ENCODE measurements at places on chromosomes 11 and 22.

GRCh38 chr11:67406969-67407687 lies 3.2 kb downstream of the TBC1D10C start:
- no peak for DNase-seq

GRCh38 chr11:86346513-86346912 lies 28.2 kb upstream of the CCDC81 start:
- DNase-seq: no peak

DNA sequence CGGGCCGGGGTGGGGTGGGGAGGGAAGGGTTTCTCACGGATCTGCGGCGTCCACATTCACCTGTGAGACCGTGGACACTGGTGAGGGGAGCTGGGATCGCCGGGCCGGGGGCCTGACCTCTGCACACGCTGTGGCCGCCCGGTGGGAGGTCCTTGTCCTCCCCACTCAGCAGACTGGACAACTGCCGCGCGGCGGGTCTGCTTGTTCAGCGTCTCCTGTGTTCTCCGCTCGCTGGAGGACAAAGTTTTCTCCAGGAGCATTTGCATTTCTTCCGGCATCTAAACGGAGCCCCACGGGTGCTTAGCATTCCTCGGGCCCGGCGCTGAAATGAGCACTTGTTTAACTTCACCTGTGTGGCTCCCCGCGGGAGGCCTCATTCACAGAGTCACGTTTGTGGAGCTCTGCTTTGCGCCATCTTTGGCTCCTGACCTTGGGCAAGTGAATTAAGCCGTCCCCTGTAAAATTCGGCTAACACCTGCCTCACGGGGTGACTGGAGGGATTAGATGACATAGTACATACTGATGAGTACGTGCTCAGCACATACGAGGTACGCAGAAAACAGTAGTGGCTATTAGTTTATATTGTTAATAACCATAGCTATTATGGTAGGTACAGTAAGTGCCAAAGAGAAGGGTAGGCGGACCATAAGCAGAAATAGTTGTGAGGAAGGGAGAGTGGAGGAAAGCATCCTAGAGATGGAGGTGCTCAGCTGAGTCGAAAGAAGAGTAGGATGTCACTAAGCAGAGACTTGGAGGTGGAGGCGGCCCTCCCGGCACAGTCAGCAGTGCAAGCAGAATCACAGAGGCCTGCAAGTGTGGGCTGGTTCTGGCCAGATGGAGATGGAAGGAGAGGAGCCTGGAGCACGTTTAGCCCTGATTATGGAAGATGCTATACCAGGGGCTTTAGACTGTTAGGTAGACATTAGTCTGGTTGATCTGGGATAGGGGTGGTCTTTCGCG lies 885 bp downstream of the TRMU start:
- no peak for DNase-seq

- DNase-seq: no peak
Measured at GRCh38 chr11:45089676-45090499, 56.6 kb upstream of the PRDM11 start.

DNA sequence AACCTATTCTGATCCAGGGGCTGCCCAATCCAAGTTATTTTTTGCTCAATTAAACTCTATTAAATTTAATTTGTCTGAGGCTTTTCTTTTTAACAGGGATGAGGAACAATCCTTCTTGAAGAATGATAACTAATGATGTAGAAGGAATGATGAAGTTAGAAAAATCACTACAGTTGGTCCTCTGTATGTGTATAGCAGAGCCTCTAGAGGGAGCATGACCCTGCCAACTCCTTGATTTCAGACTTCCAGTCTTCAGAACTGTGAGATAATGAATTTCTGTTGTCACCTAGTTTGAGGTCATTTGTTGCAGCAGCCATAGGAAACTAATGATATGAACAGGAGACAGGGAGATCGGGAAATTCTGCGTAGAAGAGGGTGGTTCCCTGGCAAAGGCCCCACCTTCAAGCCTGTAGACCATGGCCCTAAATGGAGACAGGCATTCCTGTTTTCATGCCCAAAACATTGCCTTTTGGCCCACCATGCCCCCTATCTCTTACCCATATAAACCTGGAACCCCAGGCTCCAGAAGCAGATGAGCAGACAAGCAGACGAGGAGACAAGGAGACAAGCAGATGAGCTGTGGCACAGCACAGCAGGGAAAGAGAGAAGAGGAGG lies 7.7 kb upstream of the QSER1 start:
- no peak for DNase-seq

DNA sequence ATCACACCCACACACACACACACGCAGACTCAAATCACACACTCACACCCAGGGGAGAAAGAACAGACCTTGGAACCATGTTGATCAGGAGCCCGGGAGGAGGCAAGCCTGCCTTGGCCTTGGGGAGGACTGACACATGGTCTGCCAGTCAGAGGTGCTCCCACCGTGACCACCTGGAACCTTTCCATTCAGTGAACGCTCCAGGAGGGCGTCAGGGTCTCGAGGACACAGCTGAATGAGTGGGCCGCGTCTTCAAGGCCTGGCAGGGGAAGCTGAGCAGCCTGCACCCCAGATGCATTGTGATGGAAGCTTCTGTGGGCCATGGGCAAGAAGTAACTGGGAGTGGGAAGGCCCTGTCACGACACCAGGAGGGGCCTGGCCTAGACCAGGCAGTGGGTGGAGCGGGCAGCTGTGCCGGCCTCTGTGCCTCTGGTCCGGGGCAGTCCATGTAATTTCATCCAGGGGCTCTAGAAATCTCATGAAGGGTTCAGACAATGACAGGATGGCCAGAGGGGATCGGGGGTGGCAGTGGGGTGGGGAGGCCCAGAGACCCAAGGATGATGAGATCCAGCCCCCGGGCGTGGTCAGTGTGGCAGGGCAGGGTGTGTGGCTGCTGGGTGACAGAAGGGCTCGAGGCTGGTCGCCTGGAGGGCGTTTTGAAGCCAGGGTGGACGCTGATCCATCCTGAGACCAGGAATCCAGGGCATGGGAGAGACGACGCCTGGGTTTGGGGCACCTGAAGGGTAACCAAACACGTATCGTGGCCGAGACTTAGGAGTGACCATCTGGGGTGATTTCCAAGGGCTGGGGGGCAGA lies 53.7 kb downstream of the IGF2 start:
- DNase-seq: no peak

DNA sequence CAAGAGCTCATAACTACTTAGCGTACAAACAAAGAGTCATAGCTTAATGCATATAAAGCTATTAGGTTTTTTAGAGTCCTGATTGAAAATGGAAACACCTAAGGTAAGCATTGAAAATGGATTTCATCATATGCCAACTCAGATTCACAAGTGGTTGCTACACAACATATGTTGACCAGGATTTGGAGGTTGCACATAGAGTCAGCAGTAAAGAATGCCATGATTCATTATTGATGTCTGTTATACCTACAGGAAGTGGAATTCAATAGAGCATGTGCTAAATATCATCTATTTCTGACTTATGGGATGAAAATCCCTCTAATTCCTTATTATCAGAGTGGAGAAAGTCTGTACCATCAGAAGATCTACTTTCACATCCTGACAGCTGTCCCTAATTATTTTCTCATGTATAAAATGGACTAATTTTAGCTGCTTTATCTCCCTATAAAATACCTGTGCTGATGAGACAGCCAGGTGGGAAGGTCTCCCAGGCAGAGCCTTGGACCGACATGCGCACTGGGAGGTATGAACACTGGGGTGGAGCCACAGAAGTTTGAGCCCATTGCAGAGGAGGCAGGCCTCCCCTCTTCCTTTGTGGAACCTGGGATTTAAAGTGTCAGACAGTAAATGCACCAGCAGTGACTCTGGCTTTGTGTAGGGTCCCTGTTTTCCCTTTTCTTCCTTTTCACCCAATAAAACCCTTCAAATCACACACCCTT lies 204.2 kb downstream of the AASDHPPT start:
- DNase-seq: peak; percentile 78

- no peak for DNase-seq
Measured at GRCh38 chr22:33902073-33902472, 18.2 kb downstream of the LARGE1 start.

DNA sequence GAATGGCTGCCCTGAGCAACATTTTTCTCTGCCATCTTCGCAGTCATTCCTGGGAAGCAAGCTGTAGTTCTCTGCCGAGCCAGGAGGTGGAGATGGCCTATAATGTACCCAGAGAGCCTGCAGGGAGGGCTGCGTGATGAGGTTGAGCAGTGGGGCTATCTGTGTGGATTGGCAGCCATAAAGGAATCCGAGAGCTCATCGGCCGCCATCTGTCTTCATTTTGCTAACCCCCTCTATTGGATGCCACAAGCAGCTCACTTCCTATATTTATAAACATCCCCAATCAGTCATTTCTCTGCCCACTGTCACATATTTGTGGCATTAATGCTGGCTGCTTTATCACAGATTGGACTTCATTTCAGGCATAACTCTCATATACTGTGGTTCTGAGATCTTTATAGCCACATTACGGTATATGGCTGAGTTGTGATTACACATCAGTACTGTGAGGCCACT lies 209.5 kb downstream of the NTM start:
- no peak for DNase-seq

DNA sequence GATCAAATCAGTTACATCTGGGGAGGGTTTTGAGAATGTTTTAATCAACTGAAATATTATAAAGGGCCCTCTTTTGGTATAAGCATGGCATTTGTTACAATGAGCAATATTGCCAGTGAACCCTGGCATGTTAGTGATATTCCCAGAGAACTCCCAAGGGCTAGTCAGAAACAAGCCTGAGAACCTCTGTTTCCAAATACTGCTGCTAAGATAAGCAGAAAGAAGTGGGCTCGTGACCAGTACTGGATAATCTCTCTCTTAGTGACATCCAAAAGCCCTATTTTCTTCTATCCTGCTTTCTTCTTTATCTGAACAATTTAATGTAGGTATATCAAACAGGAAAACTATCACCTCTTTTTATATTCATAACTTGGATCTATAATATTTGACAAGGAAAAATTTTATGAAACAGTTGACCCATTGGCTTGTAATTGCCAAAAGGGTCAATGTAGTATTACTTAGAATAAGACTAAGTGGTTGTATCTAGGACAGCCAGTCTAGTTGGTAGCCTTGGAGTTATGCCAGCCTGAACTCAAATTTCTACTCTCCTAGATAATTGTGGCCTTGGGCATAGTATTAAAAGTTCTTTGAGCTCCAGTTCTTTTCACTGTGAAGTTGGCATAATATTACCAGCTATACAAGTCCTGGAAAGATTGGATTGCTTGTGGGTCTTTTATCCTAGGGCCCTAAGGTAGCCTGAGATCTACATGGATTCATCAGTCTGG lies 15.7 kb downstream of the CAT start:
- DNase-seq: no peak

GRCh38 chr11:1336836-1337646 lies 27.6 kb upstream of the TOLLIP start:
- no peak for DNase-seq

- no peak for DNase-seq
Measured at GRCh38 chr22:46432164-46433068, 96.9 kb downstream of the TRMU start.

GRCh38 chr11:64887234-64887756 lies 8.9 kb upstream of the EHD1 start:
- DNase-seq: no peak

DNA sequence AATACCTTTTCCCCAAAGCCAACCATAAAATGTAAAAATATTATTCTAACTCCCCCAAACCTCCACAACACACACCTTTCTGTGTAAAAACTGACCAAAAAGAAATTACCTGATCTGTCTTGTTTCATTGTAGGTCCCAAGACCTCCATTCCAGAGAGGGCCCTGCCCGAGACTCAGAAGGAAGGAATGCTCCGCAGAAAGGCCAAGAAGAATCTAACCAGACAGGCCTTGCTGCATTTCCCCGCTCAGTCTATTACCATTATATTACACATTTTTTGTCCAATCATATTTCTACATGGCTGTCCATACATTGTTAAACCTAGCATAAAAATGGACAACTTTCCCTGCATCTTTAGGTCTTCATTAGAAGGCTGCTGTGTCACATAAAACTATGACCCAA lies 237.5 kb upstream of the UBASH3B start:
- no peak for DNase-seq

DNA sequence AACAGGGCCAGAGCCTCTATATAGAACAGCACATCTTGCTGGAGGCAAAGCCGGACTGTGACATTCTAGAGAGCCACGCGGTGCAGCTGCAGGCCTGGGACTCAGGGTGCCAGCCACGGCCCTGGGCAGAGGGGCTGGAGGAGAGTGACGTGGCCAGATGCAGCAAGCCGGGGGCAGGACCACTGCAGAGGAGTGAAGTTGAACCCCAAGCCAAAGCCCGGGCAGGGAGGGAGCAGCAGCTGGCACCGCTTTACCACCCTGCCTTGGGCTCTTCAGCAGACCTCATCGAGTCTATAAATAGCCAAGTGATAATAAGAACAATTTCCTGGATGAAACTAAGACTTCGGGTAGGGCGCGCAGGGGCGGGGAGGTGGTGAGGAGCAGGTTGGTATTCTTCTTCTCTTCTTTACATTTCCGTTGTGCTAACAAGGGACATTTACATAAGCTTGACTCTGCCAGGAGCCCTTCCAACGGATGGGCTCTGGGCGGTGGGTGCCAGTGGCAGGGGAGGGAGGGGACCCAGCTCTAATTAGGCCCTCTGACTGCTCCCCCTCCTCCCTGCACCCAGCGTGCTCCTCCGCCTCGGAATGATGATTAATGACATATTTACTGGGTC lies 110.2 kb downstream of the ST3GAL4 start:
- DNase-seq: no peak

DNA sequence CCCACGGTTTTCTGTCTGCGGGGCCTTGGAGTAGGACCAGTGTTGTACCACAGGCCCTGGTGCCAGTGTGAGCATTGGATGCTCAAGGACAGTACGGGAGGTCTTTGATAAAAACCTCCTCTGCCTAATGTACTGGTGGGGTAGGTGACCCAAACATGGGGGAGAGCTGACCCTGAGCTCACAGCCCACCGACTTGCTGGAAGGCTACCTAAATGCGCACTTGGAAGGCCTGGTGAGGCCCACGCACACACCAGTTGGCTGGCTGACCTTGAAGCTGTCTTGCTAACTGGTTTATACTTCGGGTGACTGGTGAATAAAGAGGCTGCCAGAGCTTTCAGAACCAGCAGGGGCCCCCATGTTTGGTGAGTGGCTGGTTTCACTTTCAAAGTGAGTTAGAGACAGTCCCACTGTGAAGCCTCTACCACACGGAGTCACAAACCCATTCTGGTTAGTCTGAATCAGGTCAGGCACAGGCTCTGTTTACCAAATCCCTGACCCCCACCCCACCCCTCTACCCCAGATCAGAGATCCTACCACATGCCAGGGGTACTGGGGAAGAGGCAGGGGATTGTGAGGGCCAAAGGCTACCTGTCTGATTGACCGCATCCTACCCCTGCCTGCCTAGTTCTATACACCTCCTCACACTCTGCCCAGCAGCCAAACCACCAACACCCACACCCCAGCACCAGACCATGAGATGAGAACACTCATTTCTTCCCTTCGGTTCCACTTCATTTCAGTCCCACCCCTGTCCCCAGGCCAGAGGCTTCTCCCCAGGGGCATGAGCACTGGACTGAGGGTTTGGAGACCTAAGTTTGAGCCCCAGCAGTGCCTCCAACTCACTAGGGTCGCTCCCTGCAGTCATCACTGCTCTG lies 12.7 kb upstream of the IL2RB start:
- DNase-seq: no peak

All from HFF-Myc (cell line).